ENCODE measurements at places on chromosomes 3 and 15.

GRCh38 chr3:46851364-46852333, 11.6 kb downstream of the MYL3 start:
- DNase-seq = no peak

GRCh38 chr3:153087595-153088566, 74.1 kb upstream of the RAP2B start:
- DNase-seq = no peak

- DNase-seq = no peak
These were observed 74.6 kb downstream of the TGFBR2 start for GRCh38 chr3:30680789-30681648.

DNA sequence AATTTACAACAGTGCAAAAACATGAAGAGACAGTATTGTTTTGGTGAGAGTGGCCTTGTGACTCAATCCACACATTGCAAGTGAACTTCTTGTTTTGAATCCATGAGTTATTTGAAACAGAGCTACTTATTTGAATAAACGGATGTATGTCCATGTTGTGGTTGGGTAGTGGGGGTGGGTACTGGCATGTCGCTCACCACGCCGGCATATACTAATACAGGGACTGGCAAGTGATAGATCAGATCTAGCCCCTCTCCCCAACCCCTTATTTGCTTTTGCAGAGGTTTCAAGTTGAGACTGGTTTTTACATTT, 83.8 kb downstream of the EDEM1 start:
- no peak for DNase-seq

- no peak for DNase-seq
These were observed 44.0 kb downstream of the KLF15 start for GRCh38 chr3:126313166-126313565.

DNA sequence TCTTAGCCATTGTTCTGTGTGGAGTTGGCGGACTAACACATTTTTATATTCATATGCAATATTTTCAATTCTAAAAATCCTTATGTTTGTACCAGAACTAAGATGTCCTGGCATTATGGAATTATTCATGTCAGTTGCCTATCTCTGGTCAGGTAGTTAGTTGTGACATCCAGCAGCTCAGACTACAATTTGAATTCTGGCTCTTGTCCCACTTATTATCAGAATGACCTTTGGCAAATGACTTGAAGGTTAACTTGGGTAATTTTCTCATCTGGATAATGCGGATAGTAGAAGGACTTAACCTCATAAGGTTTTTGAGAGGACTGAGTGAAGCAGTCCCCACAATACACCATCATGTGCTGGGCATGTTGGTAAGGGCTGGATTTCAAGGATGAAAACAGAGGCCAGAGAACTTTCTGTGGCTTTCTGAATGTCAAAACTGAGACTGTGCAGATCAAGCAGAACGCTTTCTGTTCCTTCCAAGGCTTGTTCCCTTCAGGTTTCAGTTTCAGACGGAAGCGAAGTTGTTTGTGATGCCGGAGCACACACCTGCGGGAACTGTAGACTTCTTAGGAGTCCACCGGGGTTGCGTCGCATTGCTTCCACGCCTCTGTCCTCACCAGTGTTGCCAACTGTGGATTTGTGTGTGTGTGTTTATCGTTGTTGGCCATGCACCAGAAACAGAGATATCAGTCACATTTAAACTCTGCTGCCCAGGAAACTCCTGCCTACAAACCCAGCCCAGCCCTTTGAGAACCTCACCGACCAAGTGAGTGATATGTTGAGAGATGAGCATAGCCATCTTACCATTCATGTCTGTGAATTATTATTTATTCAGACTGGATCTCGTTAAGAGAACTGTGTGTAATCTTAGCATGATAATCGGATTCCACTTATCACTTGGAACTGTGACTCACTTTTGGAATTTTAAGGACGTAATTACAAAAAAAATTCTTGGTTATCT, 76.0 kb downstream of the PTPRG start:
- DNase-seq = no peak

GRCh38 chr15:100030586-100031229, 297.5 kb upstream of the LYSMD4 start:
- no peak for DNase-seq

GRCh38 chr3:190579514-190580137, 65.7 kb downstream of the IL1RAP start:
- DNase-seq = no peak

- peak; percentile 32 for DNase-seq
These were observed 9.3 kb upstream of the NR2E3 start for GRCh38 chr15:71800835-71801745.

DNA sequence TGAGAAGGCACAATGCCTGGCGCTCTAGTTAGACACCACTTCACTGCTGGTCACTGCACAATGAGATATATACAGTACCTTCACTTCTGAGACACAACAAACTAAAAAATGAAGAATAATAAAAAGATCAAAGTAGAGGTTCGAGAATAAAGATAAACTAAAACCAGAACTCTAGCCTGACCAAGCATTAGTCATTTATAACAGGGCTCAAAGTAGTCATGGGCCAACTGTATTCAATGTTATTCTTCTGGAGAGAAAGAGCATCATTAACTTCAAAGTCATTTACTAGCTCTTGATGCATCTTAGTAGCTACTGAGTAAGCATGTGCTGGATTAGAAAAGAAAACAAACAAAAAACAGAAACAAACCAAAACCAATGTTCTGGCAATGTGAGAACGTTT, 145.2 kb downstream of the SSR3 start:
- no peak for DNase-seq
